ENCODE measurements at places on chromosomes 1 and 21.

- DNase-seq = no peak
These were observed 102.3 kb upstream of the LMO4 start for GRCh38 chr1:87226341-87226760.

DNA sequence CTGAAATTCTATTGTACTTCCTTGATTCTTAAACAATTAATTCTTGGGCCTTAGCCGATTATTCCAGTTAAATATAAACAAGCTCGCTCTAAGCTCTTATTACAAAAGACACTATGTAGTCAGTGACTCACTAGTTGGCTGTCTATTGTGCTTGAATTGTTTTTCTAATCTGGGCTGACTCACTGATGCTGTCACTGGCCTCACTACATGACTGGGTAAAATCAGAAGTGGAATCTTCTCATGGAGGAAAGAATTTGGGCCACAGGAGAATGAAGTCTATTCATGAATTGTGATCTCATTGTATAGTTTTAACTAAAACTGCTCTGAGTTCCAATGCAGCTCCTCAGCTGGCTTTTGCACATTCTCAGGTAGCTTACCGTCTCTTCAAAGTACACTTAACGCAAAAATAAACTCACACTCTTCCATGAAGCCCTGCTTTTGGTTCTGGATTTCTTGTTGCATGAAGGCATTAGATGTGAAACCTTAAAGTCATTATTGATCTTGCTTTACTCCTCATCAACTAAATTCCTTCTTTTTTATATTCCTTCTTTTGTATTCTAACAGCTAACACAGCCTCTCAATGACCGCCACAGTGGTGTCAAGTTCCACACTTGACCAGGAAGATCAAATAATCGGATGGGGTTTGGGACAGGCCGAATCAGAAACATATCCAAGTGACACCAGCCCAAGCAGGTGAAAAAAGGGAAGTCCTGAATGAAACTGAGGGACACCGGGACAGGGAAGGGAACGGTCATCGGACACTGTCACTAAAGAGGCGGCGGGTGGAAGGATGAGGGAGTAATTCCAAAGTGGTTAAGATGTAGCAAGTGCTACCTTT, 80.9 kb upstream of the LBR start:
- no peak for DNase-seq

DNA sequence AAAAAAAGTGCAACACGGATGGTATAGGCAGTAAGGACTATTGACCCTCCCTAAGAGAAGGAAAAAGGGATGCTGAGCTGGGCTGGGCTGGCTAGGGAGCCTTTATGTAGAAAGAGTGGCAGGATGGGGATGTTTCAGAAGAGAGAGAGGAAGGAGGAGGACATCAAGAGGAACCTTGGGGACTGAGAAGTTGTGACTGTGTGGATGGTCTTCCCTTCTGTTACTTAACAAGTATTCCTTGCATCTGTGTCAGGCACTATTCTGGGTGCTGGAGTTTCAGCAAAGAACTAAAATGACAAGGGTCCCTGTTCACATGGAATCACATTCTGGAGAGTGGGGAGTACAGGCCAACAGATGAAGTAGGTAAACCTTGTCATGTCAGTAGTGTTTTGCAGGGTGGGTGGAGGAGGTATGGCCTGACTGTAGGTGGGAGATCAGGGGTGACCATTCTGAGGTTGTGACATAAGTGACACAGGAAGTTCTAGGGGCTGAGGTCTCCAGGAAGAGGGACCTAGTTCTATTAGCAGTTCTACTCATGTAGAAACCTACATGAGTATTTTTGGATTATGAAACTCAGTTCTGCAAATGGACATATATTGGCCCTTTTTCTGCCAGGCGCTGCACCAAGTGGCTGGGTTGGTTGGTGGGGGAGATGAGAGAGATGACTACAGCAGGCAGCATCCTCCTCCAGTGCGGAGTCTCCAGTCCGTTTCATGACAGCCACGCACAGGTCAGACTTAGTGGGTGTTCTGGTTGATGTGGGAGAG, 53.8 kb downstream of the PRDM2 start:
- DNase-seq = no peak

DNA sequence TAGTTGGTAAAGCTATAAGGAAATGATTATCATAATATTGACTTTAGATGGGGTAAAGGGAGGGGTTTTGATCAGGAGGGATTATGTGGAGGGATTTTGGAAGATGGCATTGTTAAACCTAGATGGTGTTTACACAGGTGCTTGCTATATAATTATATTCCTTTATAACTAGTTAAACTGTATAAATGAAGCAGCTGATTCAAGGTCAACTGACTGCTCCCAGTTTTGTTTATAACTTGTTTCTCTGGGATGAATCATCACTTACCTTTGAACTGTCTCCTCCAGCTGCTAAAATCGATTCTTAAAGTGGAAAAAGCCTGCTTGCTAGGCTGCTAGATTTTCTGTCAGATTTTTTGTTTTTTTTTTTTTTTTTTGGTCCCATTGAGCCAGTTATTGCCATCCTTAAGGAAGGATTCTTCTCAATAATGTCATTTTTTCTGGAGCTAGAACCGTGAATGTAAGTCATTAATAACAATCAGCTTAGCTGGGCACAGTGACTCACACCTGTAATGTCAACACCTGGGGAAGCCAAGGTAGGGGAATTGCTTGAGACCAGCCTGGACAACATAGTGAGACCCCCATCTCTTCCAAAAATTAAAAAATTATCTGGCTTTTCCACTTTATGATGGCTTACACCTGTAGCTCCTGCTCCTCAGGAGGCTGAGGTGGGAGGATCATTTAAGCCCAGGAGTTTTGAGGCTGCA, 153.2 kb downstream of the PIK3R3 start:
- peak; percentile 92 for DNase-seq

- no peak for DNase-seq
These were observed 229.7 kb upstream of the TMEM51 start for GRCh38 chr1:14923727-14924452.

DNA sequence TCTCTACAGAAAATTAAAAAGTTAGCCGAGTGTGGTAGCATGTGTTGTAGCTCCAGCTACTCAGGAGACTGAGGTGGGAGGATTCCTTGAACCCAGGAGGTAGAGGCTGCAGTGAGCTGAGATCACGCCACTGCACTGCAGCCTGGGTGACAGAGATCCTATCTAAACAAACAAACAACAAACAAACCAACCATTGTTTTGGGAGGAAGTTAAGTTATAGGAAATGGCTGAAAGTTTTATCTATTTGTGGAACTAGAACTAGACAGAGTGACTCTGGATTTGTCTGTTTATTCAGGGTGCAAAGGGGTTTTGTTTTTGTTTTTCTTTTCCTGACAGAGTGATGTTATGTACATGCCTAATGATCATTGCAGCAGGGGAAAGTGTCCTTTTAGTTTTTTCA, 31.0 kb downstream of the ZNF362 start:
- DNase-seq = no peak

DNA sequence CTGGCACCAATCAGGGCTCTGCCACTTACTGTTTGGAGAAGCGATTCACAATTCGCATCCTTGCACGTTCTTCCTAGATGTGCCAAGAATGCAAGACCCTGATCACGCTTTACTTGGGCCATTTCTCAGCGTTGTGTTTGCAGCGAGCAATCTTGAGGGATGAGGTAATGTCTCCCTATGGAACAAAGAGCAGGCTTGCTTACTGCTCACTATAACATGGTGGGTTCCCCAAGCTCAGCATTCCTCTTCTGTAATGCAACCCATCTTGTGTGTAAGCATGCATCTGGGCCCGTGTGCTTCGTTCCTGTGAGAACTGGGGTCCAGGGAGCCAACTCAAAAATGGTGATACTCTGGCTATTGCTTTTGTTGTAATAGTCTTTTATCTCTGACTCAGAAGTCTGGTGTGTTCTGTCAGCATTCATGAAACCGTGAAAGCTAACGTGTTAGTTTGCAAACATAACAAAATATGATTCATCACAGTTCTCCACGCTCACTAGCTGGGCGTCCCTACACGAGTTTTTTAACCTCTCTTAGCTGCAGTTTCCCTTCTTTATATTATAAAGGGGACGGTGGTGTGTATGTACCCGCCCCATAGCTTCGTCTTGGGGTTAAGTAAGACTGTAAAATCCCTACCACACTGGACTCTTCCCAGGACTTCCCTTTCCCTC, 33.3 kb downstream of the DNTTIP2 start:
- DNase-seq = no peak

GRCh38 chr1:37914719-37915475, 32.0 kb downstream of the INPP5B start:
- no peak for DNase-seq

GRCh38 chr1:185562461-185563359, 171.5 kb upstream of the HMCN1 start:
- DNase-seq = no peak

GRCh38 chr1:109983380-109984189, 980 bp upstream of the AHCYL1 start:
- no peak for DNase-seq

DNA sequence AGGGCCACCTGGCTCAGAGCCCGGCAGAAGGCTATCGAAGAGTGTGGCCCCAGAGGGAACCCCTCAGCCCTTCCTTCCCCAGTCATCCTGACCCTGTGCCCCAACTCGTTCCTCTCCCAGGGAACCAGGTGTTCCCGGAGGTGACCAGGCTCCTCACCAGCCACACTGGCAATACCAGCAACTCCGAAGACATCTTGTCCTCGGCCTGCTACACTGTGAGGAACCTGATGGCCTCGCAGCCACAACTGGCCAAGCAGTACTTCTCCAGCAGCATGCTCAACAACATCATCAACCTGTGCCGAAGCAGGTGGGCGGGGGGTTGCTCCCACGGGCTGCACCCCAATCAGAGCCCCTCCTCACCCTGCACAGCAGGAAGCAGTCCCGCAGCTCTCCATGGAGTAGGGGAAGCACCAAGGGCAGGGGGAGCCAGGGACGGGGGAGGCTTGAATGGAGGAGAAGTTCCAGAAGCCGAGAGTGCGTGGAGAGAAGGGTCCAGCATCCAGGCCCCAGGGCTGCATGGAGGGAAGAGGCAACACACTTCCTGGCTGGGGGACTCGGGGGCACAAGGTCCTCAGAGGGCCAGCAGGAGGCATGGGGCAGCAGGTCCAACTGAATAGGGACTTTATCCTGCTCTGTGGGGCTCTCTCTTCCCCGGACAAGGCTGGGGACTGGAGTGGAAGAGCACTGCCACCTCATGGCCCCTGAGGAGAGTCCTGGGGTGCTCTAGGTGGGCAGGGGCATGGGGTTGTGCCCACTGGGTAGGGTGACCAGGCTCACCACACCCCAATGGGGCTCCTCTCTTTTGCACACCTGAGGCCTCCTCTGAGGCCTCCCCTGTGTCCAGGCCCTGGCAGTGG, 41.7 kb downstream of the PKP1 start:
- no peak for DNase-seq

- DNase-seq = no peak
These were observed 153.5 kb downstream of the RERE start for GRCh38 chr1:8663915-8664329.

DNA sequence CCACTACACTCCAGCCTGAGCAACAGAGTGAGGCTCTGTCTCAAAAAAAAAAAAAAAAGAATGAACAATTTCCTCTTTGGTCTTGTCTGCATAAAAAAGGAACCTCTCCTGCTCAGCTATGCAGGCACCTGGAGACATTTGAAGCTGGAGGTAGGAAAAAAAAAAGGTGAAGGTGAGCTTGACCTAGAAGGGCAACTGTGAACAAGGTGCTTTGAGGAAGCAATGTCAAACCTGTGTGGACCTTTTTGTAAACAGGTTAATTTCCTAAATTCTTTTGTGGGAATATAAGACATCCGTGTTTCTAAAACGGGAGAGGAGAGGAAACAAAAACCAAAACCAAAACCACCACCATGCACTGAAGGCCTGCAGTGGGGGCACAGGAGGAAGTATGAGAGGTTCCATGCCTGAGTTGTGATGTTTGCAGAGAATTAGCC, 77.5 kb downstream of the SLC45A1 start:
- DNase-seq = no peak

DNA sequence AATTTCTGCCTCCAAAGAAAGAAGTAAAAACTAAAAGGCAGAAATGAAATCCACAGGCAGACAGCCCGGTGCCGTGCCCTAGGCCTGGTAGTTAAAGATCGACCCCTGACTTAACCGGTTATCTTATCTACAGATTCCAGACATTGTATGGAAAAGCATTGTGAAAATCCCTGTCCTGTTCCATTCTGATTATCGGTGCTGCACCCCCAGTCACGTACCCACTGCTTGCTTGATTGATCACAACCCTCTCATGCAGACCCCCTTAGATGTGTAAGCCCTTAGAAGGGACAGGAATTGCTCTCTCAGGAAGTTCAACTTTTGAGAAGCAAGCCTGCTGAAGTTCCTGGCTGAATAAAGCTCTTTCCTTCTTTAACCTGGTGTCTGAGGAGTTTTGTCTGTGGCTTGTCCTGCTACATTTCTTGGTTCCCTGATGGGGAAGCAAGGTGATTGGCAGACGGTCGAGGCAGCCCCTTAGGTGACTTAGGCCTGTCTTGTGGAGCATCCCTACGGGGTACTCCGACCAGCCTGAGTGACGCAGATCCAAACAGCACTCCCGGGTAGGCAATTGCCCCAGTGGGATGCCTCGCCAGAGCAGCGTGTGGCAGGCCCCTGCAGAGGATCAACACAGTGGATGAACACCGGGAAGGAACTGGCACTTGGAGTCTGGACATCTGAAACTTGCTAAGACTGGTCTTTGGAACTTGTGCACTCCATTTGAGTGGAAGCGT, 111.2 kb upstream of the PPM1J start:
- no peak for DNase-seq

DNA sequence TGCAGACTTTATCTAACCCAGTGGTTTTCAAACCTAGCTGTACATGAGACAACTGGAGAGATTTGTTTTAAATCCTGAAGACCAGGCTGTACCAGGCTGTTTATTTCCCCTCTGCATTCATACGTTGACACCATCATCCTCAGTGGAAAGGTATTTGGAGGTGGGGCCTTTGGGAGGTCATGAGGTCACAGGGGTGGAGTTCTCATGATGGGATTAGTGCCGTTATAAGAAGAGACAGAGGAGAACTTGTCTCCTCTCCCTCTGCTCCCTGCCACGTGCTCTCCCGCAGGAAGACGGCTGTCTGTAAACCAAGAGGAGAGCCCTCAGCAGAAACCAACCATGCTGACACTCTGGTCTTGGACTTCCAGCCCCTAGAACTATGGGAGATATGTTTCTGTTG, 165.4 kb downstream of the ADSS2 start:
- DNase-seq = no peak

DNA sequence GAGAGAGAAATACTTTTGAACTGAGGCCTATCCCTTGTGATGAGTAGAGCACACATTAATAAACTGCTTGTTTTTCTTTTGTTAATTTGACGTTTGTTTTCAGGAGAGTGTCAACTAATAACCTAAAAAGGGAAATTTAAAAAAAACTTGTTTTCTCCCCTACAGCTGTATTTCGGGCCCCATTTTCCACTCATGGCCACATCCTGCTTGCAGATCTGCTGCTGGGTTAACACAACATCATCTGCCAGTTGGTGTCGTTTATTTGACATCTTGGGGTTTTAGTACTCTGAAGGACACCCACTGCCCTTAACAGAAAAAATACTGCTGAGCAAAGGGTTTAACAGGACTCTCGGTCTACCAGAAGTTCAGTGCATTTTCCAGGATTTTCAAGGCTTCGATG, 848 bp upstream of the PYHIN1 start:
- no peak for DNase-seq

Data from NCI-H1105 (cell line).